ENCODE measurements at places on chromosomes 16 and 17.

DNA sequence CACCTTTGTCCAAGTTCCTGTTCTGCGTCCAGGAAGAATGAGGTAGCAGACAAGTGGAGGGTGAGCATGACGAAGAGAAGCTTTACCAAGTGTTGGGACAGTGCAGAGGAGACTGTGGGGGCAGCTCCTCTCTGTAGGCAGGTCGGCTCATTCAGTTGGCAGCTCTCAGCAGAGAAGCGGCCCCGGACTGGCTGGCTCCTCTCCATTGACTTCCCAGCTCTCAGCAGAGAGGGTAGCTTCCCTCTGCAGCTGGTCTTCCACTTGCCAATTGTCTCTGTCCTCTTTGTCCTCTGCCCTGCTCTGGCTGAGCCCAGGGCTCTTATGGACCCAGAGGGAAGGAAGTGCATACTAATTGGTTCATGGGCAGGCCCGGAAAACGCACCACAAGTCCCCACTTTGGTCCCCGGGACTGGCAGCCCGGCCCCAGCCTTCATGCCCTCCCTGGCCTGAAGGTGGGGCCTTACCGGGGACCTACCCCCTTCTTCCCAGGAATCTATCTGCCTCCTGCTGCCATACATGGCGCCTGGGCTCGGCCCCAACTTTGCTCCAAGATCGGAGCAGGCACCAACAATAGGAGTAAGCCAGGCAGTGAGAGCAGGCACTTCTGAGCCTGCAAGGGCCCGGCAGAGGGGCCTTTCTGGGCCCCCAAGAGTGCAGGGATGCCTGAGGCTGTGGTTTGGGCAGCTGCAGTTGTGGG lies 10.1 kb downstream of the KCTD5 start:
- no peak for DNase-seq

DNA sequence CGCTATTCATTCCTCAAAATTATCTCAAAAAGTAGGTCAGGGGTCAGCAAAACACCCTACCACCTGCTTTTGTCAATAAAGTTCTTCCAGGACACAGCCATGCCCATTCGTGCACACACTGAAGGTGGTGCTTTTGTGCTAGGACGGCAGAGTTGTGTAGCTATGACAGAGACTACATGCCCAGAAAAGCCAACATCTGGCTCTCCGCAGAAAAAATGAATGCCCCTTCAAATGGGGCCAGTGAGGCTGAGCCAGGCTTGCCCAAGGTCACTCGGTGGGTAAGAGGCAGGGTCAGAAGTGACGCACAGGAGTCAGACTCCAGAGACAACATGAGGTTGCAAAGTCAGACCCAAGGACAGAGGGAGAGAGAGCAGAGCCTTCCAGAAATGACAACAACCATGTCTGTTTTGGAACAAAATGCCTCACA lies 200.1 kb downstream of the XYLT1 start:
- DNase-seq: no peak

DNA sequence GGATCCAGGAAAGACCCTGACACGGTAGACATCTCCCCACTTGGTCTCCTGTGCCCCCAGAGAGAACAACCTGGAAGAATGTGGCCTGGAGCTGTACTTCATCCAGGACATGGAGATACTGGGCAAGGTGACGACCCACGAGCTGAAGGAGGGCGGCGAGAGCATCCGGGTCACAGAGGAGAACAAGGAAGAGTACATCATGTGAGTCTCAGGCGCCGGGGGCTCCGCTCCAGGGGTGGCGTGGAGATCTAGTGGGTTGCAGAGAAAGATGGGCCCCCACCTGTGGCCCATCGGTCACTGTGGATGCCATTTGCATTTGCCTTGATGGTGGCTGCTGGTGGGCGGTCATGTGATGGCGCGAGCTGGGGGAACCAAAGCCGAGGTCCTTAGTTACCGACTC lies 14.9 kb upstream of the CLEC18A start:
- DNase-seq: no peak

DNA sequence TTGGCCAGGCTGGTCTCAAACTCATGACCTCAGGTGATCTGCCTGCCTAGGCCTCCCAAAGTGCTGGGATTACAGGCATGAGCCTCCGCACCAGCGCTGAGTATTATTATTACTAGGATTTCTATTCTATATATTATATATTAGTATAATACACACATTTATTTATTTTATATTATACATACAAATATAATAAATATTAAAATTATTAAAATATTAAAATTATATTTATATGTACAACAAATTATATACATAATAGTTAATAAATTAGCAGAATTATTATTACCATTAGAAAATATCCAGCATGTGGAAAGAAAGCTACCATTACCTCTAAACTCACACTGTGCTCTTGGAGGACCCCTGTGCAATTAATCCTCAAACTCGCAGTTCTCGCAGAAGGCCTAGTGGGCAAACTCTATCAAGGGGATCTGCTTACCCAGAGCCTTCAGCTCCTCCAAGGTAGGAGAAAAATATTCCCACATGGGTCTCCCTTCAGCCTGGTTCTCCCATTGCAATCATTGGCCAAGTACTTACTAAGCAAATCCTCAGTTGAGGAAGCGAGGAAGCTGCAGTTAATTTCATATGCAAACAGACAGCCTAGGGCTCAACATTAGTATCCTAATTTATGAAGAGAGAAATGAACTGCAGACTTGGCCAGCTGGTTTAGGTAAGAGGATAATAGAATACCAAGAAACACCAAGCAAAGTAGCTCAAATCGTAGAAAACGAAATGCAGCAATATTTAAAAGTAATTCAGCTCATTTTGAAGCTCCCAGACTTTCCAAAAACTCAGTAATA lies 241.4 kb upstream of the IRX5 start:
- DNase-seq: no peak

DNA sequence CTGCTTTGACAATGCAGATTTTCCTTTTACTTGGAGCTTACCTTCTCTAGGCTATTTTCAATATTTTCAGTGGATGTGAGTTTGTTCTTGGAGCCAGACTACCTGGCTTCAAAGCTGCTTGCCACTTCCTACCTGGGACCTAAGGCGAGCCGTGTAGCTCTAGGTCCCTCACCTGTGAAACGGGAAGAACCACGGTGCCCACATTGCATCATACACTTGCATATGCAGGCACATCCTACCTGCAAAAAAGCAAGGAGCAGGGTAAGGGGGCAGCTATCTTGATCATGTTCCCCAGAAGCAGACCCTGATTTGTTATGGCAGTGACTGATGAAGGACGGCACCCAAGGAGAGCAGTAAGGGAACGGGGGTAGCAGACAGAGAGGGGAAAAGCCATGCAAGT lies 27.0 kb upstream of the MPRIP start:
- no peak for DNase-seq

- DNase-seq: no peak
Measured at GRCh38 chr17:83193336-83194185, 114.2 kb downstream of the METRNL start.

DNA sequence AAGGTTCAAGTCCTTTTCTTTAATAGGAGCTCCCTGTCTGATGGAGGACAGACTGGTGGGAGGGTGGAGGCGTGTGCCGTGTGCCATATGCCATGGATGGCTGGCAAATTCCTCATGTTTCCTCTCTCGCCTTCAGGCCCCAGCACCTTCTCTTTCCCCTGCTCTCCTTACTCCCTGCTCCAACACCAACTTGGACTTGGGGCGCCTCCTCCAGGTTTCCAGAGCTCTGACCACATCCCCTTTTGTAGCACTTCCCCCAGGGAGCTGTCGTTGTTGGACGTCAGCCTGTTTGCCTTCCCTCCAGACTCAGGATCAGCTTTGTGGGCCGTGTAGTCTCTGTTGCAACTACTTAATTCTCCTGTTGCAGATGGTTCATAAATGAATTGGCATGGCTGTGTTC lies 30.7 kb downstream of the TMC7 start:
- no peak for DNase-seq

DNA sequence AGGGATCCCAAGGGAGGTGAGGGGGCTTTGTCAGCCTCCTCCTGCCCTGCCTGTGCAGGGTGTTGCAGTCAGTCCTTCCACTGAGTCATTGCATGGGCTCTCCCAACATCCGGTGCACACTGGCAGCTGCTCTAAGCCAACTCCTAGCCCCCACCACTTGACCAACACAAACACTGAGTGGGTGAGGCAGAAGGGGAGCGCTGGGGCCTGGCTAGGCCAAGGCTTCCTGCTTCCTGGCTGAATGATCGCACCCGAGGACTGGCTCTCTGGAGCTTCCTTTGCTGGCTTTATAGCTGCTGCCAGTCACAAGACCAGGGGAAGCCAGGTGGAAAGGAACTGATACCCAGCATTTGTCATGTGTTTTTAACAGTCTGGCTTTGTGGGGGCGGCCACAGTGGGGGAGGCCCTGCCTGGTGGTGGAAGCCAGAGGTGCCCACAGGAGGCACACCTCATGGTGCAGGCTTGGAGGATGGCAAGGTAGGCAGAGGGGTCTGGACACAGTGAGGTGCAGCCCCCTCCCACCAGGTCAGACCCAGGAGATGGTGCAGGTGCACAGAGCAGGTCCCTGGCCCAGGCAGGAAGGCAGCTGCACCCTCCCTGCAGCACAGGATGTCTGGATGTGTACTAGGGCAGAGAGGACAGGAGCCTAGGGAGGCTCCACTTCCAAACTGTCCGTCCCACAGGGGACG lies 6.8 kb downstream of the MPG start:
- DNase-seq: no peak

DNA sequence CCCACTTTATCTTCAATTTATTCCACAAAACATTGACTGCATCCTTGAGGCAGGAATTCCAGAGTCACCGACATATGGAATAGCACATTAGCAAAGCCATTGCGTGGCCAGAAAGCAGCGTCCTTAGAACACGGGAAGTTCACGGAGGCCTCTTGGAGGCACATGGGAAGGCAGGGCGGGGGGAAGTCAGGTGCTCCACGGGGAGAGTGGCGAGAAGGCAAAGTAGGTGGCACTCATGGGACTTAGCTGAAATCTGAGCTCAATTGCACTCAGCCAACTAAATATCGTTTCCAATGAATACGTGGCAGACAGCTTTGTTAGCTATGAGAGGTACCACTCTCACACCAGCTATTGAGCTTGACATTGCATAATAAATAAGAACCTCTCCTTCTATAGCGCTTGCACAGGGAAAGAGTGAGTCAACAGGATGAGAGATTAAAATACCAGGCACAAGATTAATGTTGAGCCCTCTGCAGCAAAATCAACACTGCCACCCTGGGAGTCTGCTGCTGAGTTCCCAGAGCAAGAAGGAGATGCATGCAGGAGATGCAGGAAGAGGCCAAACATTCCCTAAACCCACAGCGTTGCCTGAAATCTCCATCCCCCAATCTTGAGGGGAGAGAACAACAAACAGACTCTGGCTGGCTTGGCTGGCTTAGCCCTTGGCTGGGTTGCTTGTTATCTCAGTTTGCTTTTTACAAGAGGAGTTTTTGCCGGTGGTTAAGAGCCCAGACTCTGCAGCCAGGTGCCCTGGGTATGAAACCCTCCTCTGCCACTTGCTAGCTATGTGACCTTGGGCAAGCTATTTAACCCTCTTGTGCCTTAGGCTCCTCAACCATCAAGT lies 28.8 kb downstream of the ABCC12 start:
- peak; percentile 34 for DNase-seq

DNA sequence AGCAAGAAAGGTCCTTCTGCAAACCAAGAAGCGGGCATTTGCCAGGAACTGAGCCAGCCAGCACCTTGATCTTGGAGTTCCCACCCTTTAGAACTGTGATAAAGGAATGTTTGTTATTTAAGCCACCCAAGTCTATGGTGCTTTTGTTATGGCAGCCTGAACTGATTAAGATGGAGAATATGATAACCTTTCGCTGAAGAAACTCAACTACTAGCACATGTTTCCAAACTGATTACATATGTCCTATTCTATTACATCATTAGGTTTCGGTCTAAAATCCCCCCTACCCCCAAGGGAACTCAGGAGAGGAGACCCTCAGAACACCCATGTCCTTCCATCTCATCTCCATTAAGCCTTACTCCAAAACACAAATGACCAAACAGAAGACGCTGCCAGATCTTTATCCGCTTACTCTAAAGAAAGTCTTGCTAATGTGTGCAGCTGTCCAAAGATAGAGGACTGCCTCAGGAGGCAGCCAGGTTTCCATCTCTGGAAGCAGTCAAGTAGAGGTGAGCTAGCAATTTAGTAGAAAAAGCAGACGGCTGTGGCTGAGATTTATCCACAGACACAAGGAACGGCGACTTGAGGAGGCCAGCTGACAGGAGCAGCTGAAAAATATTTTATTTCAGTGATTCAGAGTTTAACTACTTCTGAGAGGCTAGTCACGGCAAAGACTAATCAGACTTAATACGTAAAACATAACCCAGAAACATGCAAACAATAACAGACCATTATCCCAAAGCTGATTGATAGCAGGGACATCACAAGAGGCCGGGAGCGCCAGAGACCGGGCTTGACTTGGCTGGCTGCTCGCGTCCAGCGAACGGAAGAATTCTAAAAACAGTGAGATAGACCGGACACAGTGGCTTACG lies 611.4 kb upstream of the CDH5 start:
- no peak for DNase-seq

- no peak for DNase-seq
Measured at GRCh38 chr16:11263737-11264136, 5.4 kb downstream of the TNP2 start.

DNA sequence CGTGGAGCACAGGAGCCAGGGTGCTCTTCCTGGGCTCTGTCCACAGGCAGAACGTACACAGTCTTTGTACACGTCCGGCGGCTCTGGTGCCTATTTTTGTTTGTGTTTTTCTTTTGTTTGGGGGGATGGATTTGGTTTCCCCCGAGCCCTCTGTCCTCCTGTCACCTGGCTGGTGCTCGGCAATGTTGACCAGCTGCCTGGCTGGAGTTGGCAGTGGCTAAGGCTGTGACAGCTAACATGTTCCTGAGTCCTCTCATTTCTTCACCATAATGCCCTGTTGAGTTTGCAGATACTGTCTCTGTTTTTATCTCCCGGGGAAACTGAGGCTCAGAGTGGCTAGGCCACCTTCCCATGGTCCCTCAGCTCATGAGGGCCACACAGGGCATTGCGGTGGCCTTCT lies 25.7 kb downstream of the MAPT start:
- DNase-seq: no peak

DNA sequence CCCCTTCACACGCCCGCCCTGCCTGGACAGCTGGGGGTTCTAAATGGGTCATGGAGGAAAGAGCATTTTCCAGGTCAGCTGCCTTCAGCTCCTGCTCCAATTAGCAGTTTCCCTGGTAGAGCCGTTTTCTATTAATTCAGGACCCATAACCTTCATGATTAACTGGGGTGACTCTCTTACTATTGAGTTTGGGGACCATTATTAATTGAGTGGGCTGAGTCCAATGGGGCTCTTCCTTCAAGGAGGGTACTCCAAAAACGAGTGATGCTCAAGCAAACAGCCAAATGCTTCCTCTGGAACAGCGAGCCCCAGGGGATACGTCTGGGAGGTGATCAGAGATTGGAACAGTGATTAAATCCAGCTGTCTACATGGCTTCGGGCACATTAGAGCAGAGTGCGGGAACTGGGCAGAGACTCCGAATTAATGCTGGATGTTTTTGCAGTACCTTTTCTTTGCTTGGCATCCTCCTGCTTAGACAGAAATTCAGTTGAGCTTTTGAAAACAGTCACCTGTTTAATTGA lies 68.1 kb upstream of the CACNG3 start:
- DNase-seq: no peak

- no peak for DNase-seq
Measured at GRCh38 chr16:1137604-1138003, 15.3 kb upstream of the CACNA1H start.
